ENCODE measurements at places on chromosomes 11 and 22.

DNA sequence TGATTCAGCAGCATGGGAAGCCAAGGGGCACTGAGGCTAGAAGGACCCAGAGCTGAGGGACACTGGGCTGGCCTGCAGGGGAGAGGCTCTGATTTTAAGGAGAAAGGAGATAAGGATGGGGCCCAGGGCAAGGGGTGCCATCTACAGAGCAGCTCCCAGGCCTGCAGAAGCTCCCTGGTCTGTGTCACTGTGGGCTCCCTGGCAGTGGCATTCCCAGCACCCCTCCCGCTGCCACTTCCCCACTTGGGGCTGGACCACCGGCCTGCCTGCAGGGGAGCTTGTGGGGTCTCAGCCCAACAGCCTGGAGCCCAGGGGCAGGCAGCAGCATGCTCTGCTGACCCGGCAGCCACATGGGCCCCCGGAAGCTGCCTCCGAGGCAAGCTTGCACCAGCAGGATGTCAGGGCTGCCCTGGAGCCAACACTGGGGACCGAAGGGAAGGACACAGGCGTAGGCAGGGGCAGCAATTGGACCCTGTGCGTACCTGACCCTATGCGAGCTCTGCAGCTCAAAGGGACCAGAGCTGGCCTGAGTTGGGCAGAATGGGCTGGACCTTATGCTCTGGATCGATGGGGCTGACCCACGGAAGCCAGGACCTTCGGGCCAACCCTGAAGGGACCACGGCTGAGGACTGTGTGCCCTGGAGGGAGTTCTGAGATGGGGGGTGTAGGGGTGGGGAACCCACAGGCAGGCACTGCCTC is 35.4 kb upstream of the WNT7B start:
- no peak for DNase-seq

DNA sequence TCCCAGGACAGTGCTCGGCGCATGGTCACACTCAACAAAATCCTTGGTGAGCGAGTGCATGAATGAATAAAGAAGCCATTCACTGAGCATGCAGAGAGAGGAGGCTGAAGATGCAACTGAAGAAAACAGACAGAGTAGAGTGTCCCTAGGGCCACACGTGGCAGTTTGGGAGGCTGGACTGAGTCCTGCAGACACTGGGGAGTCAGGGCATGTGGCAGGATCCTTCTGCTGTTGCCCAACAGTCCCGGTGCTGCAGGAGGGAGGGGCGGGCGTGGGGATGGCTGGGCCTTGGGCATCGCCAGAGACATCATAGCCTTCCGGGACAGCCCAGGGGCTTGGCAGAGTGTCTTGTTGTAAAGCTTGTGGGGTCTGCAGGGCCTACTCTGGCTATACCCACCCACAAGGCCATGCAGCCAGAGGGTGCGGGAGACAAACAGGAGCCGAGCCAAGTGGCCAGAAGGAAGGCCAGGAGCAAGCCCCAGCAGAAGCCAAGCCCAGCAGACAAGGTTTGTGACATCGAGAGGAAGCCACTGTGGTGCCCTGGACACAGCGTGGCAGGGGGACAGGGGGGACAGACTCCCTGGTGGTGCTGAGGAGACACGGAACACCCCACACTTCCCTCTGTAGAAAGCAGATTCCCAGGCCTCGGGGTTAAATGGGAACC is 26.7 kb upstream of the FBLN1 start:
- DNase-seq: no peak

GRCh38 chr11:72222106-72222891 is 2.3 kb upstream of the INPPL1 start:
- DNase-seq: no peak

DNA sequence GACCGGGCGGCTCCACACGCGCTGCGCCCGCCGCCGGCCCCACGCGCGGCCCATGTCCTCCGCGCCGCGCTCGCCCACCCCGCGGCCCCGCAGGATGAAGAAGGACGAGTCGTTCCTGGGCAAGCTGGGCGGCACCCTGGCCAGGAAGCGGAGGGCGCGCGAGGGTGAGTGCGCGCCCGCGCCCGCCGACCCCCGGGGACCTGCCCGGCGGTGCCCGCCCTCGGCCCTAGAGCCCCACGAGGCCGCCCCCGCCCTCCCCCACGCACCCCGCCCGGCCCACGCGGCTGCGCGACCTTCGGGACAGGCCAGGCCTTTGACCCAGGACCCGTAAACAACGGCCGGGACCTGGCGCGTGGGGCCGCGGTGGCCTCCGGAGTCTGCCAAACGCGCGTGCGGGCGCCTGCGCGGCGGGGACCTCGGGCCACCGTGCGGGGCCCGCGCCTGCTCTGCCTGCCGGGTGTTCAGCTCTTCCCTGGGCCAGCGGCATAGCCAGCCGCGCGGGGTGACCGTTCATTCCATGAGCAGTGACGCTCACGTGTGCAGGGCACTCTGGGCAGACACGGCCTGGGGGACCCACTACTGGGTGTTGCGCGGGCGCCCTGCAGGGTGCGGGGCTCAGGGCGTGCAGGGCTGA is at the start of gene PARVB:
Gene PARVB (plus strand): TSS at position 15 of the 634 bp plus-strand sequence. CDS start 38 bp downstream, at position 53.
- peak; percentile 31 for DNase-seq

DNA sequence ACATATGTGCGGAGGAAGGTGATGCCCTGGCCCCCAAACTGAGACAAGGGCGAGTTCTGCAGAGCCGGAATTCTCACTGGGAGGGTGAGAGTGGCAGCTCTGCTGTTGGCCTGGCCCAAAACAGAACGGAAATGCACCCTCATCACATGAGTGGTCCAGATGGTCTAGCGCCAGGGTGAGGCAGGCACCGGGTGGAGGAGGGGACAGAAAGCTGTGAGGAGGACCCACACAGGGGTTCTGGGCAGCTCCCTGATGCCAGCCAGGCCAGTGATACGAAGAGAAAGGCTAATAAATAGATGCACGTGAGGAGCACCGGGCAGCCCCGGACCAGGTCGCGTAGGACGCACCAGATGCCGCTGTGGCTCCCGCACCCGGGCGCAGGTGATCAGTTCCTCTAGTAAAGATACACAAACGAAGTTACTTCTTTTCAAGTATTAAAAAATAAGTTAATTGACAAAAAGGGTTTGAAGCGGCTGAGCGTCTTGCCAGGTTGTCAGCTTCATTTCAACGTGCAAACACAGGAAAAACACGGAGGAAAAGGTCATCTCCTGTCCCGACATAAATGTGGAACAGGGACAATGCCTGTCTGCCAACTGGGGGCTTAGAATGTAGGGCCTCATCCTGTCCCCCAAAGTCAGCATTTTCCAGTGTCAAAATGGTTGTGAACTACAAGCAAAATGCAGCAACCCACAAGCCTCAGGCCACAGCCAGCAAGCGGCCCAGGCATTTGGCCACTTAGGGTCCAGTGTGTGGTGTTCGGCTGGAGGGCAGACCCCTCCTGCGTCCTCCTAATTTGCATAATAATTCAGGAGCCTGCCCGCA is 15.3 kb upstream of the BID start:
- no peak for DNase-seq

DNA sequence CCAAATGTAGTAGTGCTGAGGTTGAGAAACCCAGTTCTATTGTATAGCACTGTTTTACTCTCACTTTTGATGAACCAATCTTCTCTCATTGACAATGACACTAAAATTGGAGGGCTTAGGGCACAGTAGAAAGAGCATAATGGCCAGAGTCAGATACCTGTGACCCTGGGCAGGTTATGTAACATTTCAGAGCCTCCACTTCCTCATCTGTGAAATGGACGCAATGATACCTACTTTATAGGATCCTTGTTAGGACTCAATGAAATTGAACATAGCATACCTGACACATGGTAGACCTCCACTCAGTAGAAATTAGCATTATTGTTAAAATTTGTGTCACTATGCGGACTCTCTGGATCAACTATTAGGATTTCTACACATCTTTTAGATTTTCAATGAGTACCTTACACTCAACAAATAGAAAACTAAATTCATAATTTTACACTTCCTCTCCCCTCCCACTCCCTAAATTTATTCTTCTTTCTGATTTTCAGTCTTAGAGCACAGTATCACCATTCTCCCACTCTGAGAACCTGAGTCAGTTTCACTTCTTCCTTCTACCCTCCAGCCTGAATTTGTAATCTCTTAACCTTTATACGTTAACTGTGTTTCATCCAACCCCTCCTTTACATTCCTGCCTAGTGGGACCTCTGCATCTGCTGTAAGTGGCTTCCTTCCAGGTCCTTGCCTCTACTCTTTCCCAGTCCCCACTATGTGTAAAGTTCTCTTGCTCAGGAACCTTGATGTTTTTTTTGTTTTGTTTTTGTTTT is 78.3 kb downstream of the MICAL2 start:
- DNase-seq: no peak

GRCh38 chr22:31235081-31235480 is 23.0 kb downstream of the LIMK2 start:
- no peak for DNase-seq

DNA sequence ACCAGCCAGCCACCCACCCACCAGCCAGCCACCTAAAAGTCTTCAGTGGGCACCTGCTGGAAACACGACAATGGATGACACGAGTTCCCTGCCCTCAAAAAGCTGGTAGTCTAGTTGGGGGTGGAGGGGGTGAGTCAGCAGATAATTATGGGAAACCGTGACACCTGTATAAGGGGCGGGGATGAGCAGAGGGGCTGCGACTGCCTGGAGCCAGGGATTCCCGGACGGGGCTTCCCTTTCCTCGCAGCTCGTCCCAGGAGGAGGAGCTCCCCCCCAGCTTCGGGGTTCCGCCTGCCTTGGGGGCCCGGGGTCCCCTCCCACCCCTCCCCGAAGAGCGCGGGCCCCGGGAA is 2.3 kb upstream of the RTN4RL2 start:
- DNase-seq: no peak

GRCh38 chr22:36493690-36494110 is 12.3 kb upstream of the TXN2 start:
- no peak for DNase-seq

GRCh38 chr11:77424644-77425043 is 49.2 kb downstream of the PAK1 start:
- no peak for DNase-seq

GRCh38 chr22:23786261-23786710 is 480 bp upstream of the SMARCB1 start:
- no peak for DNase-seq

DNA sequence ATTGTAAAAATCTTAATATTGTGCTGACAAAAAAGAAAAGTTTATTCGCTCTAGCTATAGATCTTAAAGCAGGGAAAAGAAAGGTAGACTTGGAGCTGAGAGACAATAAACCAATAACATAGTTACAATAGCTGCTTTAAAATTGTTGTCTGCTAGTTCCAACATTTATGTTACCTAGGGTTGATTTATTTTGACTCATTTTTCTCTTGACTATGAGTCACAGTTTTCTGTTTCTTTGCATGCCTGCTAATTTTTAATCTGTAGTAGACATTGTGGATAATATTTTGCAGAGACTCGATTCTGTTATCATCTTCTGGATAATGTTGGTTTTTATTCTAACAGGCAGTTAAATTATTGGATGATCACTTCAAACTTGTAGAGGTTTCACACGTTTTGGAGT is 83.1 kb upstream of the TRPC6 start:
- no peak for DNase-seq

DNA sequence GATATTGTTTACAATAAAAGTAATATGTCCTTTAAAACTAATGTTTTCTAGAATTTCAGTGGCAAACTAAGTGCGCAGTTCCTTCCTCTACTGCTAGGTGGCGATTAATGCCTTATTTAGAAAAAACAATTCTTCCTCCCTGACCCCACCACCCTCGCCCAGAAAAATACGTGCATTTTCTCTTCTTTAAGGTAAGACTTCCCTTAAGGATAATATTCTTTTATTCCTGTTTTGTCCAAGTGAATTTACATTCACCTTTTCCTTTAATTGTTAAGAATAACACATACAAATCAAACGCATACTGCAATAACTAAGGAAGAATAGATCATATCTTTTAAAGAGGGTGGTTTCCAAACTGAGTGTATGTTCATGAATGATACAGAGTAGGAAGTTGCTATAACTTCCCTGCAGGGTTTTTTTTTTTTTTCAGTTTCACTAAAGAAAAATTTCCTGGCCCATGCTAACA is 17.0 kb upstream of the PSMA1 start:
- DNase-seq: peak; percentile 48

Data from activated CD4-positive, alpha-beta T cell treated with anti-CD3 and anti-CD28 coated beads, Interleukin-2, amount 50 U/mL, for 16 hours (primary cell).